ENCODE measurements at places on chromosomes 1 and 21.

- DNase-seq: no peak
Measured at GRCh38 chr1:56363007-56363770, 216.2 kb downstream of the PLPP3 start.

DNA sequence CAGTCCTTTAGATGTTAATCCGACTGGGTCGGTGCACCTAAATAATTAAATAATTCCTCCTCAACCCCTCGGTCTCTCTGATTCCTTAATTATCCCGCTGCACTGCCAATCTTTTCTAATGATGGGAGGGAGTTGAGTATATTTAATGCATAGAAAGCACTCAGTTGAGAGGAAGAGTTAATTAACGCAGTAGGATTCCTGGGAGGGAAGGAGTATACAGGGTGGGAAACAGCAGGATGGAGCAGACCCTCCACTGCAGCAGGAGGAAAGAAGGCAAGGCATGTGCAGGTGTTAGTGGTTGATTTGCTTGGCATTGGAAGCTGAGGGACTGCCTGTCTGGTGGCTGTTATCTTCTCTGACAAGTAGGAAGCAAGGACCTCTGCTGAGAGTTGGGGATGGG, 9.9 kb upstream of the REN start:
- no peak for DNase-seq

DNA sequence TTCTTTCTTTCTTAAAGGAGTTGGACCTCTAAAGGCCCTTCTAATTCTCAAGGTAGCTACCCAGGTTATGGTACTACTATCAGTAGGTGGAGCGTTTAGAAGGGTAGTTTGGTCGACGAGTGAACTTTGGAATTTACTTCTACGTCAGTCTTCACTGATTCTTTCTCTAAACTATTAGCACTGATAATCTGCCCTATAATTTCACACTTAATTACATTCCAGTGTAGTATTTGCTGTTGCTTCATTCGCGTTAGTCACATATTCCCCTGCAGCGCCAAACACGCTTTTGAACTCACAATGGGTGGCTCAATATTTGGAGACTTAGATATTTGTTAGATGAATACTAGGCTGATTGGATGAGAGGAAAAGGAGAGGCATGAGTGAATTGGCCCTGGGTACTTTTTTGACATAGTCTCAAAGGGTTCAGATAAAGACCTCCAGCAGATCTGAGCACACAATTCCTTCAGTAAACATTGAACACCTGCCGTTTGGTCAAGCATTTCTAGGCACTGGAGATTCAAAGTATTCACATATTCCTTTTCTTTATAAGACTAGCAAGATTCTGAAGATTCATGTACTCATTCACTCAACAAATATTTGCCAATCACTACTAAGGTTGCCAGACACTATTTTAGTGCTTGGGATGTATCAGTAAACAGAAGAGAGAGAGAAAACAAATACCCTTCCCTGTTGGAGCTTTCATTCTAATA, 929 bp upstream of the FOXJ3 start:
- no peak for DNase-seq

- DNase-seq: peak; percentile 28
Measured at GRCh38 chr1:206757524-206758266, 12.9 kb upstream of the IL19 start.

GRCh38 chr1:11475748-11476147, 3.2 kb upstream of the DISP3 start:
- DNase-seq: no peak

- no peak for DNase-seq
Measured at GRCh38 chr1:85911742-85912141, 203.5 kb upstream of the ZNHIT6 start.

- DNase-seq: no peak
Measured at GRCh38 chr1:184403961-184404726, 17.3 kb downstream of the C1orf21 start.

DNA sequence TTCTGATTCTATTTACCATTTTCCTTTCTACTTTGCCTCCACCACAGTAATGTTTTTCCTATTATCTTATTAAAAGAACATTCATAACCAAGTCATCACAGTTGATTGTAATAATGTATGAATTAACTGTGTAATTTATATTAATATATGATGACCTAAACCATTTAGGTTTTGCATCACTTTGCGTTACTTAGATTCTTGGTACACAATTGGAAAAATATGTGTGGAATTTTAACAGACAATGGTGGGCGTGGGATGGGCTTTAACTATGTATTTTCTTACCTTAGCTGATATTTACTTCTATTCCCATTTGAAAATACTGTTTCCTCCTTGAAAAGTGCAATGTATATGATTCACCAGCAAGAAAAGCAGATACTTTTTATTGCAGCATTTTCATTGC, 3.6 kb downstream of the KRTAP21-3 start:
- DNase-seq: no peak

GRCh38 chr1:231384696-231385415, 37.2 kb downstream of the EGLN1 start:
- DNase-seq: no peak

- DNase-seq: no peak
Measured at GRCh38 chr1:37634244-37634991, at the start of gene RSPO1. Gene RSPO1 (minus strand): TSS chr1:37634892. CDS start chr1:37629661, 5,231 bp downstream.

DNA sequence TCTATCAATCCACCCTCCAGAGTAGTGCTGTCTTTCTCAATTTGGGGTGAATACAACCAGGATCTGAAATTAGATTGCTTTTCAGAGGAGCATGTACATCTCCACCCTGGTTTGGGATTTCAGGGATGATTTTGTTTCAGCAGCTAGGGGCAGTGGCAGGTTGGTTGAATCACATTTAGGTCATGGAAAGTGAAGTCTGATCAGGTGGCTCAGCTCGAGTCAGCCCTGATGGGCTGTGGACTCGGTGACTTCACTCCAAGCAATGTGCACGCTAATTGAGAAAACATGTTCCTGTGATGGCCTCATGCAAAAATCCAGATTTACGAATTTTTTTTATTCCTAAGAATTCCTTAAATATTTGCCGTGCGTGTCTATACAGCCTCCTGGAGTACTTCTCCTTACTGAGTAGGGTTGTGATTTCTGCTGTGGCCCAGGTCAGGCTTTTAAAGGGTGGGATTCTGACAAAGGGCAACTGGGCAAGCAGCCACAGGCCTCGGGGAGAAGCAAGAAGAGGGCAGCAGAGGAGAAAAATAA, 7.5 kb downstream of the NGF start:
- DNase-seq: no peak

DNA sequence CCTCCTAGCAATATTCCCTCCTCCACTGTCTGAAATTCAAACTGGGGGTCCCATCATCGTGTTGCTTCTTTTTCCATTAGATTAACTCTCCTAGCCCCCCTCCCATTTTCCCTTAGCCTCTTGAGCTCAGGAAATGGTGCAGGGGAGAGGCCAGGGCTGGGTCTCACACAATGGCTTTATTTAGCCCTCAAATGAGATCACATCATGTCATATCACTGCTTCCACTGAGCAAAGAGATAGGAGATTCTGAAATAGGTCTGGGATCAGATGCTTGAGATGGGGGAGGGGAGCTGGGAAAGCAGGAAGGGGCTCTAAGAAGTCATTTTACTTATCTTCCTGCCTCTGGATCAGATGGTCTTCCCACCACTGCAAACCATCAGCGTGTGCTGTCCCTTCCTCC, 17.8 kb upstream of the ARHGEF2 start:
- DNase-seq: no peak

DNA sequence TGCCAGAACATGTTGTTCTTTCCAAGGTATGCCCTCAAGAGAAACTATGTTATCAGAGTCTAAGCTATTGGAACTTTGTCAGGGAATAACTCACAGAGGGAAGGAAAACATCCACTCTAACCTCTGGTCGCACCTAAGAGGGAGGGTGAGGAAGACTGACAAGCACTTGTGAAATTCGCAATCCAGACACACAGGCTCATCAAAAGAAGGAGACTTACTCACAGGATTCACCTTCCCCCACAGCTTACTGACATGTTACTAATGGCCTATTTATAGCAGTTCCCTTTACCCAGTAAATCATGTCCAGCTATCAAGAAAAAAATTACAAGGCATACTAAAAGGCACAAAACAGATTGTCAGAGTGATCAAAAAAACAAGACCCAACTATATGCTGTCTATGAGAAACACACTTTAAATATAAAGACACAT, 36.9 kb downstream of the WDR64 start:
- DNase-seq: no peak
